Activated T-helper 2 cell treated with anti-CD3 and anti-CD28 coated beads, Interferon-gamma antibody, Interleukin-2, Interleukin-4, amounts not matched to agents 10 μg/mL and 5 μg/mL and 100 μg/mL, durations not matched to agents 14 hours and 24 hours and 36 hours (primary cell): ENCODE measurements at places on chromosomes 3 and 15. TPM values are rescaled to one million over a fixed set of nuclear protein-coding genes. Genes with fewer than 3 reads are reported as not detected.

- no peak overlapping the region for H3K27ac ChIP-seq
- H3K4me1 ChIP-seq = no peaks in the 10 kb centered on the region
- H3K27me3 ChIP-seq = no peaks in the 10 kb centered on the region
- DNase-seq = no peak
- no peak overlapping the region for H3K4me3 ChIP-seq
These were observed 1036.3 kb downstream of the TBL1XR1 start for GRCh38 chr3:176160997-176161396.

DNA sequence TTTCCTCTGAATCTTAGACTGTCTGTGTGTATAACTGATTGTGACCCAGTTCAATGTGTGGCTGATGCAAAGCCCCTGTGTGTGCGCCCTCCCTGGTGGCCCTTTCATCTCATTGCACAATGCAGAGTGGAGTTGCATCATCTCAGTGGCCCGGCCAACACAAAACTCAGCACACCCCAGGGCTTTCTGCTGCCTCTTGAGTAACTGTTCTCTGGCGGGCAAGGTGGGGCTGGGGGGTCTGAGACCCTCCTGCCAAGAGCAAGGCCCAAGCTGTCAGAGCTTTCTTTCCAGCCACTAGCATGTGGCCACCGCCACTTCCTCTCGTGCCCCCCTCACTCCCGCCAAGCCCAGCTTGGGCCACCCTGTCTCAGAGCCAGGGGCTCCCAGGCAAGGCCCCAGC lies 80.7 kb upstream of the ALDH1L1 start:
- no peak overlapping the region for H3K27ac ChIP-seq
- no peak overlapping the region for H3K4me3 ChIP-seq
- no peaks in the 10 kb centered on the region for H3K36me3 ChIP-seq

- DNase-seq = no peak
- H3K4me3 ChIP-seq = peak overlapping the region; percentile 2
- H3K4me1 ChIP-seq = peaks cover 49% of the 10 kb centered on the region
- H3K27ac ChIP-seq = no peak overlapping the region
- H3K36me3 ChIP-seq = peaks cover 28% of the 10 kb centered on the region
These were observed 2.8 kb downstream of the THOC7 start for GRCh38 chr3:63860776-63861175.

- H3K4me3 ChIP-seq = no peak overlapping the region
- no peak for DNase-seq
- H3K27me3 ChIP-seq = peaks cover 2% of the 10 kb centered on the region
- no peak overlapping the region for H3K27ac ChIP-seq
These were observed 21.1 kb upstream of the GAP43 start for GRCh38 chr3:115602194-115602593.

- peaks cover 20% of the 10 kb centered on the region for H3K27me3 ChIP-seq
- H3K4me3 ChIP-seq = no peak overlapping the region
- no peaks in the 10 kb centered on the region for H3K4me1 ChIP-seq
- H3K36me3 ChIP-seq = no peaks in the 10 kb centered on the region
- DNase-seq = no peak
These were observed 91.9 kb upstream of the THBS1 start for GRCh38 chr15:39488961-39489360.

DNA sequence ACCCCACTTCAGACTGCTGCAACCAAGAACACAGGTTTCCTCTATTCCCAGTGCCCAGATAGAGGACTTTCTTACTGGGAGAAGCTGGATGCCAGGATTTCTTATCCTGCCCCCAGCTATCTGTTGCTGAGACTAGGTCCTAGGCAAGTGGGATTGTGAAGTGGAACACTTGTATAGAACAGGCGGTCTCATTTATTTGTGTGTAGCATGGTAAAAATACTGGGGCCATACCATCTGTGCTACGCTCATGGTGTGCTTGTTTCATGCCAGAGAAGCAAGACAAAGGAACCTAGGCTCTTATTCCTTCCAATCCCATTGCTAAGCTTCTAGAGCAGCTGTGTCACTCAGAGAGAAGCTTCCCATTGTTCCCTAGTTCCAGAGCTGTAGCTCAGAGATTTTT lies 191.5 kb upstream of the EPHA6 start:
- no peak overlapping the region for H3K27ac ChIP-seq
- H3K36me3 ChIP-seq = no peaks in the 10 kb centered on the region
- H3K4me3 ChIP-seq = no peak overlapping the region
- H3K4me1 ChIP-seq = no peaks in the 10 kb centered on the region
- no peak for DNase-seq

- H3K36me3 ChIP-seq = no peaks in the 10 kb centered on the region
- H3K4me1 ChIP-seq = no peaks in the 10 kb centered on the region
- no peak overlapping the region for H3K4me3 ChIP-seq
- H3K27me3 ChIP-seq = peaks cover 4% of the 10 kb centered on the region
These were observed 439.6 kb upstream of the MDFIC2 start for GRCh38 chr3:70752051-70752450.

DNA sequence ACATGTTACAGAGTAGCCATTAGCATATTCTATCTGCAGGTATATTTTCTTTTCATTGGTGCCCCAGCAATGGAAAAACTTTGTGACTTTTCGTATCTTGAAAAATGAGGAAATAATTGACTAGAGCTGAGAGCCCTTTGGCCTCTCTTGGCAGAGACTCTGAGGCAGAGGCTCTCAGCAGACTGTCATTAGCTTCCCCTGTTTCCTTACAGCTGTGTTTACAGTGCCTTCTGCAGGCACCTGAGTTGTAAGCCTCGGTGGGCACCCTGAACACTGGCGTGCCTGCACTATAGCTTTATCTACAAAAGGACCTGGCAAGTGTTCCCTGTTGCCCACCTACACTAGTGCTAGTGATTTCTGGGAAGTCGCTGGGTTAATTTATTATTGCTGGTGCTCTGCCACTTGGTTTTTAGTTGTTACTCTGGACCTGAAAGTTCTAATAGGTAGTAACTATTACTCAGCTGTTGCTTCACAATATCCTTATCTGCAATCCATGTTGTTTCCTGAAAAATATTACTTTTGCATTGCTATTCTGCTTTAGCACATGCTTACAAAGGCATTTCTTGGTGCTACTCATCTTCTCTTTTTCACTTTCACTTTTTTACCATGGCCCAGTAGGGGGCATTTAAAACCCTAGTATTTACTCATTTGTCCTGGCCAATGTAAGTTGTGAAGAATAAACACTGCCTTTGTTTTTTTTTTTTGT lies 7.8 kb upstream of the GPR171 start:
- no peaks in the 10 kb centered on the region for H3K27me3 ChIP-seq
- DNase-seq = no peak
- peak overlapping the region; percentile 75 for H3K27ac ChIP-seq
- H3K36me3 ChIP-seq = peaks cover 5% of the 10 kb centered on the region
- peaks cover 53% of the 10 kb centered on the region for H3K4me1 ChIP-seq

DNA sequence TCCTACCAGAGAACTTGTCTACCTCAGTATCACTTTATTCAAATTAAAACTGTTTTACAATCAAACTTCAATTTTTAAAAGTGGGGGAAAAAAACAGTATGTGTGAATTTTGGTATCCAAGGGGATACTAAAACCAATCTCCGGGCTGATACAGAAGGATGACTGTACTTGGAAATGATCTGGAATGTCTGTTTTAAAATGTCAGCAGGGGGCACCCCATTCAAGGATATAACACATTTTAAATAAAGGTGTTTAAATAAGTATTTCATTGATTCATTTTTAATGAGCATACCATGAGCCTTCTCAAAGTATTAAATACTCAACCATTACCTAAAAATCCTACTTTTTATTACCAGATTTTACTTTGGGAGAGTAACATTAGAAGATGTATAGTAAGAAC lies 67.9 kb downstream of the ULK4 start:
- H3K4me1 ChIP-seq = no peaks in the 10 kb centered on the region
- no peaks in the 10 kb centered on the region for H3K27me3 ChIP-seq
- peaks cover 10% of the 10 kb centered on the region for H3K36me3 ChIP-seq
- no peak for DNase-seq
- no peak overlapping the region for H3K4me3 ChIP-seq

DNA sequence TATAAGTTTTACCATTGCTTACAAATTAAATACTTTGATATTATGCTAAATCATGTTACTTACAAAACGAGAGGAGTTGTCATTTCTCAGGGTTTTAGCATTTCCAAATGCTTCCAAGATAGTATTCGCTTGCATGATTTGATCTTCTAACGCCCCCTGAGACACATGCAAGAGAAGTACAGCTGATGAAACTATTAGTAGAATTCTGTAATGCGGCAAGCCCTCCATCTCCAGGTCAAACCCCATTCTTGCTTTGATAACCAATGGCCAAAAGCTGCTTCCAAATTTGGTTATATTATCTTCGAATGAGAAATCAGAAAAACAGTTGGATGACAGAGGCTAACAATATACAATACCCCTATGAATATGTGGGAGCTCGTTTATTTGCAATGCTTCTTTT lies 14.7 kb downstream of the MYH15 start:
- no peaks in the 10 kb centered on the region for H3K4me1 ChIP-seq
- H3K36me3 ChIP-seq = no peaks in the 10 kb centered on the region
- no peak overlapping the region for H3K27ac ChIP-seq
- no peak overlapping the region for H3K4me3 ChIP-seq

DNA sequence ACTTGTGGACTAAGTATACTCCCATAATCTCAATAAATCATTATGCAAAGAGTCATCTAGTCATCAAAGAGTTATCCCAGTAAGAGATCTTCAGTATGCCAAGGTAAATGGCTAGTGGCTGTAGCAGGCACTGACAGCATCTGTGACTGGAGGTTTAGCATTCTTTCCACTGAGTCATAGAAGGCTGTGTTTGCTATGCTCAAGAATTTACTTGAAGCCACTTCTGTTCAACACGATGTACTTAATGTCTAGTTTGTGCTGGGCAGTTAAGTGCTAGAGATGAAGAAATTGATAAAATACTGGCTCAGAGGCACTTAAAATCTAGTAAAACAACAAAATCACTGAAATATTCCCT lies 13.0 kb downstream of the ZBED2 start:
- H3K27ac ChIP-seq = peak overlapping the region; percentile 82
- H3K27me3 ChIP-seq = no peaks in the 10 kb centered on the region
- no peak overlapping the region for H3K4me3 ChIP-seq
- peaks cover 89% of the 10 kb centered on the region for H3K36me3 ChIP-seq
- H3K4me1 ChIP-seq = peaks cover 77% of the 10 kb centered on the region
- no peak for DNase-seq

DNA sequence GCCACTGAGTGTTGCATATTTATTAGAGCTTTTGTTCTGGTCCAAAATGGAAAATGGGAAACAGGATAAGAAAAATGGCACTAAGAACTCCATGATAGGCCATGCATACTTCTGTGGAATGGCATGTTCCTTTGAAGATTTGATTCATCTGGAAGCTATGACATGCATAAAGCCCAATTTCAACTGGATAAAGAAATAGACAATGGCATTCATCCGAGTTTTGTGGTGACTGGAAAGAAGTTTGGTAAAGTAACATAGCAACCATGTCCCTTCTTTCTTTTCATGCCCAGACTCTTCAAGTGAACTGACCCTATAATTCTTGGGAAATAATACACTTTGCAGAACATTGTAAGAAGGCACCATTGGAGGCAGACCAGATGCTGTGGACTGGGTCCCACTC lies 368.4 kb upstream of the IL12A start:
- DNase-seq = no peak
- H3K36me3 ChIP-seq = no peaks in the 10 kb centered on the region
- H3K27me3 ChIP-seq = no peaks in the 10 kb centered on the region
- H3K27ac ChIP-seq = no peak overlapping the region

GRCh38 chr15:95559875-95560394 lies 770.6 kb upstream of the NR2F2 start:
- H3K4me1 ChIP-seq = peaks cover 9% of the 10 kb centered on the region
- no peak for DNase-seq
- peaks cover 10% of the 10 kb centered on the region for H3K27me3 ChIP-seq
- no peak overlapping the region for H3K27ac ChIP-seq

DNA sequence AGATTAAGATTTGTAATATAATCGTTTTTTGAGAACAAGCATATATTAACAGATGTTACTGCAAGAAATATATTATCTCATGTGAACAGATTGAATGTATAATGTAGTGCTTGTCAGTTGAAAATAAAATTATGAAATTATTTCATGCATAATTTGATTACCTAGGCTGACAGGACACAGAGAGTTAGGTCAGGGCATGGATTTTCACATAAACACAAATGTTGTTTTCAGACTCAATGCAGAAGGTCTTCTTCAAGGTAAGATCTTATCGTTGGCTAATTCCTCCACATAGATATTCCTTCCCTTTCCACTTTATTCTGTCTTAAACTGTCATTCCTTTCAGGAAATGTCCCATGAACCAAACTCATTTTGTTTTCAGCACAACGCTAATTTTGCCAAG lies 20.1 kb upstream of the TM4SF1 start:
- H3K4me3 ChIP-seq = no peak overlapping the region
- no peak overlapping the region for H3K27ac ChIP-seq
- DNase-seq = no peak
- peaks cover 2% of the 10 kb centered on the region for H3K27me3 ChIP-seq
- no peaks in the 10 kb centered on the region for H3K4me1 ChIP-seq
- H3K36me3 ChIP-seq = no peaks in the 10 kb centered on the region

The FBXW12 gene
- 0.14 TPM in 1 of 2 replicates, not detected in the other for total RNA-seq

The RAB43 gene
- 30.7 and 32.1 TPM in 2 replicates for total RNA-seq

The DET1 gene
- 1.5 and 2.6 TPM in 2 replicates for total RNA-seq

The SPTBN5 gene
- 0.41 and 0.90 TPM in 2 replicates for total RNA-seq

The MAP2K5 gene
- total RNA-seq = 24.1 and 25.9 TPM in 2 replicates

The ACKR4 gene
- total RNA-seq = not detected in 2 replicates

The EIF1B gene
- 42.3 and 48.1 TPM in 2 replicates for total RNA-seq

The CYP1A2 gene
- total RNA-seq = not detected in 2 replicates

The FRMD4B gene
- total RNA-seq = 75.1 and 78.0 TPM in 2 replicates
